ENCODE measurements at places on chromosomes 7 and 10.

- DNase-seq = no peak
These were observed 39.8 kb downstream of the MET start for GRCh38 chr7:116711790-116712189.

DNA sequence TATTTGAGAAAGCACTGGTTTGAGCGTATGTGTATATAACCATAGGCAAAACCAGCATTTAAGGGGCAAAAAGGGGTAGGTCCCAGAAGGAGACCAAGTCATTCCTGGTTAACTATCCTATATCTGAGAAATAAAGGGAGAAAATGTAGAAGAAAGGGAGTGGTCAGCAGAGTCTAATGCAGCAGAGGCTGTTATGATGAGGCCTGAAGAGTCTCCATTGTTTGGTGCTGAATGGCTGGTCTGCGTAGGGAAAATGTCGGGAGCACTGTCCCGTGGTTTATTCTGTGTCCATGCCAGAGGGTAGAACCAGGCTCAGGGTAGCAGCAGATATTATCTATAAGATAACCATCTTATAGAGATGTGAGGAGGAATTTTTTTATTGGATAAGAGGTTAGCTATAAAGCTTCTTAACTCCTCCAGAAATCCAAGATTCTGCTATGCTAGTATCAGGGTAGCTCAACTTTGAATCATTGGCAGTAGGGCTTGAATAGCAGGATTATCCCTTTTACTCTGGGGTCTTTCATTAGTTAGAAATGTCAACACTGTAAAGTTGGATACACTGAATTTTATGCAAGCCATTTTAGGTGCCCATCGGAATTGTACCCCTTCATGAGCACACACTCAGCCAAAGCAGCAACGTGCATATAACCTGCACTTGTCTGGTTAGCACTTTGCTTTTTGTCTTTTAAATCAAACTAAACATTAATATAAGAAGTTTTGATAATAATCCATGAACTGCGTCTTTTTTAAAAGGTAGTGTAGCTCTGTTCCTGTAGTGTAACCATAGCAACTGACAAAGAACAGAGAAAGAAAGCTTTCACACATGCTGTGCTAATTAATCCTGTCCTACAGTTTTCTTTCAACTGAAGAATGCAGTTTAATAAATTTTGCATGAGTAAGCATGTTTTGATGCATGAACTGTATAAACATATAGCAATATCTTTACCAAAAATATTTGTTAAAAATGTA lies 312.0 kb upstream of the FZD1 start:
- DNase-seq = no peak

GRCh38 chr10:74593470-74593869 lies 232.9 kb upstream of the KAT6B start:
- no peak for DNase-seq

- DNase-seq = no peak
These were observed 164.3 kb downstream of the BUB3 start for GRCh38 chr10:123318516-123318915.

GRCh38 chr10:113161066-113161465 lies 211.0 kb downstream of the TCF7L2 start:
- no peak for DNase-seq

- no peak for DNase-seq
These were observed 11.0 kb upstream of the C10orf143 start for GRCh38 chr10:130121486-130122079.

DNA sequence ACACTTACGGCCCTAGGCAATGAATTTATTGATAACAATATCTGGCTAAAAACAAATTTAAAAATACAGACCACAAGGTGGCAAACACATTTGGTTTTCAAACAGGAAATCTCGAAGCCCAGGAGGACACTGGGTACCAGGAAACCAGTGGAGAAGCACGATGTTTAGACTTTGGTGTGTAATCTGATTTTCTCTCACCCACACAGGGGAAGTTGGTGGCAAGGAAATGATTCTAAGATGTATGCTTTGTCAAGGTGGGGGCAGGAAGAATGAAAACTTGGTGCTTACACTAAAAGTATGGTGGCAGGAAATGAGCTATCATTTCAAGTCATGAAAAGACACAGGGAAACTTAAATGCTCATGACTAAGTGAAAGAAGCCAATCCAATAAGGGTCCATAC lies 113.2 kb upstream of the ANKRD1 start:
- peak; percentile 61 for DNase-seq

DNA sequence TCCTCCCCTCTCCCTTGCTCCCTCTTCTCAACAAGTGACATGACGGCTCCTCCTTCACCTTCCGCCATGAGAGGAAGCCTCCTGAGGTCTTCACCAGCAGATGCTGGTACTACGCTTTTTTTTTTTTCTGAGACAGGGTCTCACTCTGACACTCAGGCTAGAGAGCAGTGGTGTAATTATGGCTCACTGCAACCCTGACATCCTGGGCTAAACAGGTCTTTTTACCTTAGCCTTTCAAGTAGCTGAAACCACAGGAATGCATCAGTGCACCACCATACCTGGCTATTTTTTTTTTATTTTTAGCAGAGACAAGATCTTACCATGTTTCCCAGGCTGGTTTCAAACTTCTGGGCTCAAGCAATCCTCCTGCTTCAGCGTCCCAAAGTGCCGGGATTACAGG lies 43.6 kb downstream of the MDH2 start:
- no peak for DNase-seq

DNA sequence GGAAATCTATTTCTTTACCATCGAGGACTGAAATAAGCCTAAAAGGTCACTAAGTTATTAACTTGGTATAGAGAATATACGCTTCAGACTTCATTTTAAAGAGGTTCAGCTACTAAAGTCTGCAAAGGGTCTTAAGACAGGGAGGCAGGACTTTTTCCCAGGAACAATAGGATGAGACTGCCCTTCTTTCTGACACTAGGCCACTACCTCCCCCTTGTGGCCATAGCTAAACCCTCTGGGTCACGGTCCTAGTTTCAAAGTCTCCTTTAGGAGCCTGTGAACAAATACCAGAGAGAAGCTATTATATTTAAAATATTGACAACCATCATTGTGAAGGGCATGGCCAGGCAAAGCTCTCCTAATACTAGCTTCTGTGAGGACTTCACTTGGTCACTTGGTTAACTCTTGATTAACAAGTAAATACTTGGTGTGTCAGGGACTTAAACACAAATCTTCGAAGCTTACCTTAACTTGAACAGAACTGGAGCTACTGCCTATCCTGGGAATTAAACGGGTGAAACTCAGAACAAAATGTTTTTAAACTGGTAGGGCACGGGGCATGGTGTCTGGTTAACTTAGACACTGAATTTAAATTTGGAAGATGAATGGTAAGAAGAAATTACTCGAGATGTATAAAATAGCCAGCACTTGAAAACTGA lies 75.6 kb downstream of the CCDC6 start:
- peak; percentile 13 for DNase-seq

DNA sequence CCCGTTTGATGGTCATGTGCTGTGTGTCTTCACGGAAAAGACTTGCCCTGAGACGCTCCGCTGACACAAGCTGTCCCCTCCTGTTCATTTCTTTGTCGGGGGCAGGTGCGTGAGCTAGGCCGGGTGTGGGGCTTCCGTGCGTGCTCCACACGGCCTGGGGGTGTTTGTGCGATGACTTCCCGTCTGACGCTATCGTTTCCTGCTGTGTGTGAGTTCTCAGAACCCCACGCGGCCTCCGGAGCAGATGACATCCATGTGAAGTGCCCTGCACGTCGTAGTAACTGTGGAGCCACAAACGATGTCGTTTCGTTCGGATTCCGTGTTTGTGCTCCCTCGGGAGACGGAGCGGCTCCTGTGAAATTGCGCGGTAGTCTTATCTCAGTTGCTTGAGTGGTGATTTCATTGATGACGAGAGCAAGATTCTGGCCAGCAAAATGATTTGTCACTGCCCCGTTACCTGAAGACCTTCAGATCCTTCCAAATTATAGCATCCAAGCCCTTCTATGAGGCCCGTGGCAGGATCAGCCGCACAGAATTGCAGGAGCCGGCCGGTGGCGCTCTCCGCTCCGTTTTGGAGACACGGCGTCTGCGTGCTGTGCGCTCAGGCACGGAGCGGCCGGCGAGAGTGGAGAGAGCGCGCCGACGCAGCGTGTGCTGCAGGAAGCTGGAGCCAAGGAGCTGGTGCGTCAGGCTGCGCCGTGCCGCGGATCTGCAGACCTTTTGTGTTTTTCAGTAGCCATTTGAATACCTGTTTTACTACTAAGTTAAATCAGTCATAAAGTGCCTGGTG lies 94.9 kb downstream of the NKX6-2 start:
- no peak for DNase-seq

- DNase-seq = peak; percentile 10
These were observed 65.0 kb downstream of the DNAJC12 start for GRCh38 chr10:67772894-67773511.

DNA sequence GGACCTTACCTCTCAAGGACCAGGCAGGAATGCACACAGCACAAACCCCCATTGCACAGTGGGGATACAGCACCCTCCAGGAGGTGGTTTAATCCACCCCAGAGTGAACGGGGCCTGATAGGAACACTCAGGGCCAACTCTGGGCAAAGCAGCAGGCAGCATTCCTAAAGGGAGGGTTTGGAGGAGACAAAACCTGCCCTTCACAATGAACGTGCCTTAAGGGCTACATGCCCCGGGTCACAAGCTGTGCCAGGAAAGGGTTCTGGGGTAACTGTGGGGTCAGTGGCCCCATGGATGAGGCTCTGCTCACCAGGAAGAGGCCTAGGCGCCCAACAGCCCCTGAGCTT lies 1.1 kb downstream of the GPRIN2 start:
- no peak for DNase-seq
